ENCODE measurements at places on chromosomes 2 and 18.

DNA sequence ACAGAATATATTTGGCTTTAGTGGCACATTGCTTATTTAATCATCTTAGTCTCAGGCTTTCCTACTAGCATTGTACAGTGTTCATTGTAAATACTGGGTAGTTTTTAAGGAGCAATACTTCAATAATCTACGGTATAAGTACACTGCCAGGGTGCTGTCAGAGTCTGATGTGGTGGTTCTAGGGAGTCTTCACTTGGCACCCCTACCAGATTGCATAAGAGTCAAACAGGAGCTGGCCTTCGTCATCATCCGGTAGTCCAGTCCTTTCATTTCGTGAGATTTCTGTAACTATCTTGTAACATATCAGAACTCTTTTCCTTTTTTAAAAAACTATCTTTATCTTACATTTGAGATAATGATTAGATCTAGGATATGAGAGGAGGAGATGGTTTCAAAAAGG, 91.1 kb downstream of the ZNF532 start:
- no peak for DNase-seq

DNA sequence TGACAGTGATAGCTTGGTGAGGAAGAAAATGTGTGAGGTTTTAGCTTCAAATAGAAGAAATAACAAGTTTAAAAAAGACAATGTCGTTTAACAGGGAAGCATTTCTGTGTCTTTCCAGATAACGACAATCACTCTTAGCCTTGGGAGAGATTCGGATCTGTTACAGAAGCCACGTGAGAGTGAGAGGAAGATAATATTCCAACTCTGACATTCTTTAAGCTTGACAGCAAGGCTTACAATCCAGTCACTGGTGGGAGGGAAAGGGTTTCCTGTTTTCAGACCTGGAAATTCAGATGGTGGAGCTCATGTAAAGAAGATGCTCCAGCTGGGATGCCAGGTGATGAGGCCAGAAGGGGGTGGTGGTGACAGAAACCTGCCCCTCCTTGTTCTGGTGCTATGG, 30.8 kb downstream of the FBXO48 start:
- DNase-seq: no peak

GRCh38 chr2:31012406-31012805, 125.8 kb downstream of the GALNT14 start:
- DNase-seq: no peak

DNA sequence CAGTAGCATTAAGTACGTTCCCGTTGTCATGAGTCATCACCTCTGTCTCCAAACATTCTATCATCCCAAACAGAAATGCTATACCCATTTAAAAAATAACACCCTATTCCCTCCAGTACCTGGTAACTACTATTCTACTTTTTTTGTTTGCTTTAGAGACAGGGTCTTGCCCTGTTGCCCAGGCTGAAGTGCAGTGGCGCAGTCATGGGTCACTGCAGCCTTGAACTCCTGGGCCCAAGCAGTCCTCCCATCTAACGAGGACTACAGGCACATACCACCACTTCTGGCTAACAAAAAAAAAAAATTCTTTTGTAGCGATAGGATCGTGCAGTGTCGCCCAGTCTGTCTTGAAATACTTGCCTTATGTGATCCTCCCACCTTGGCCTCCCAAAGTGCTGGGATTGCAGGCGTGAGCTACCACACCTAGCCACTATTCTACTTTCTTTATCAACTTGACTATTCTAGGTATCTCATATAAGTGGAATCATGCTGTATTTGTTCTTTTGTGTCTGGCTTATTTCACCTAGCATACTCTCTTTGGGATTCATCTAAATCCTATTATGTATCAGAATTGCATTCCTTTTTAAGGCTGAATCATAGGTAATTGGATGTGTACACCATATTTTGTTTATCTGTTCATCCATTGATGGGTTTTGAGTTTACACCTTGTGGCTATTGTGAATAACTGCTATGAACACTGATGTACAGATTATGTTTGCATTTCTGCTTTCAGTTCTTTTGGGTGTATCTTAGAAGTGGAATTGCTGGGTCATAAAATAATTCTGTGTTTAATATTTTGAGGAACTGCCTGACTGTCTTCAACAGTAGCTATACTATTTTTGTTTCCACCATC, 14.4 kb downstream of the ZCCHC2 start:
- DNase-seq: no peak

DNA sequence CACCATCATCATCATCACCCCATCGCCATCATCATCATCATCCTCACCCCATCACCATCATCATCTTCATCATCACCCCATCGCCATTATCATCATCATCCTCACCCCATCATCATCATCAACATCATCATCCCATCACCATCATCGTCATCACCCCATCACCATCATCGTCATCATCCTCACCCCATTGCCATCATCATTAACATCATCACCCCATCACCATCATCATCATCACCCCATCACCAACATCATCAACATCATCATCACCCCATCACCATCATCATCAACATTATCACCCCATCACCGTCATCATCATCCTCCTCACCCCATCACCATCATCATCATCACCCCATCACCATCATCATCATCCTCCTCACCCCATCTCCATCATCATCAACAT, 151.0 kb downstream of the DNER start:
- no peak for DNase-seq

- no peak for DNase-seq
Measured at GRCh38 chr2:120415060-120415459, 69.1 kb downstream of the INHBB start.

Data from NCI-H1930 (cell line).